NCI-H526 treated with DMSO at 0.1 percent for 48 hours (cell line): ENCODE measurements at places on chromosomes 5 and 9.

GRCh38 chr5:118303296-118303695, 685.1 kb downstream of the DTWD2 start:
- DNase-seq = no peak

- DNase-seq = no peak
Observed at GRCh38 chr5:56142614-56143372, 90.3 kb downstream of the ANKRD55 start.

- DNase-seq = no peak
Observed at GRCh38 chr5:67003685-67003934, 193.0 kb downstream of the CD180 start.

GRCh38 chr9:125767349-125767748, 20.2 kb downstream of the PBX3 start:
- DNase-seq = no peak

DNA sequence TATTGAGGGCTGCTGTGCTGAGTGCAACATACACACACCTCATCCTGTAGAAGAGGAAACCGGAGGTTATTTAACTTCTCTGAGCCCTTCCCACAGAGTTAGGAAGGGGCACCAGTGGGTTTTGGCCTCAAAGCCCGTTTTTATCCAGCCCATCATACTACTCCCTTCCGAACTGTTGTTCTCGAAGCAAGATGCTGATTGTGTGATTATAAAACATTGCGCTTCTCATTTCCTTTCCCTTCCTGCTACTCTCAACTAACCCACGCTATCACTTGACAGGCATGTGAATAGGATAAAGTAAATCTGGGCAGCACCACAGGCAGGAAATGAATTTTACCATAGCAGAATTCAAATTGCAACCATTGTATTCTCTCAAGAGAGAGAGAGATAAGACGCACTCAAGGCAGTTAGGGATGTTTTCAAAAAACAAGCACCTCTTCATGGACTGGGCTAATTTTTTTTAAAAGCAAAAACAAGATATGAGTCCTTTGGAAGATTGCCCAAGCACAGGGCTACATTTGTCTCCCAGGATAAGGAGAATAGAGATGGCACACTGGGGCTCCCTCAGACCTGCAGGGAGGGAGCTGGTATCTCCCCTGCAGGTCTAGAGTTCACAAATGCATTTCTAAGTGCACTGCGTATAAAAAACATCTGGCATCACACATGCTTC, 52.6 kb downstream of the GNA14 start:
- DNase-seq = no peak

GRCh38 chr9:124844291-124844690, 9.0 kb upstream of the WDR38 start:
- DNase-seq = no peak

- no peak for DNase-seq
Observed at GRCh38 chr5:170120576-170120975, 14.9 kb downstream of the FOXI1 start.

- no peak for DNase-seq
Observed at GRCh38 chr5:116771466-116772151, 197.0 kb upstream of the SEMA6A start.

- DNase-seq = no peak
Observed at GRCh38 chr9:133811471-133811870, 73.3 kb upstream of the SARDH start.

- no peak for DNase-seq
Observed at GRCh38 chr5:174191850-174192655, 146.5 kb downstream of the NSG2 start.

- DNase-seq = no peak
Observed at GRCh38 chr5:123665822-123666371, 153.9 kb downstream of the CSNK1G3 start.
